ENCODE measurements at places on chromosomes 13 and 19. TPM values are rescaled to one million over a fixed set of nuclear protein-coding genes. Genes with fewer than 3 reads are reported as not detected.

The AKAP8 gene
- total RNA-seq = 53.1 TPM

The FPR3 gene
- 2.2 TPM for total RNA-seq

The SLITRK6 gene
- total RNA-seq = 4.7 TPM

DNA sequence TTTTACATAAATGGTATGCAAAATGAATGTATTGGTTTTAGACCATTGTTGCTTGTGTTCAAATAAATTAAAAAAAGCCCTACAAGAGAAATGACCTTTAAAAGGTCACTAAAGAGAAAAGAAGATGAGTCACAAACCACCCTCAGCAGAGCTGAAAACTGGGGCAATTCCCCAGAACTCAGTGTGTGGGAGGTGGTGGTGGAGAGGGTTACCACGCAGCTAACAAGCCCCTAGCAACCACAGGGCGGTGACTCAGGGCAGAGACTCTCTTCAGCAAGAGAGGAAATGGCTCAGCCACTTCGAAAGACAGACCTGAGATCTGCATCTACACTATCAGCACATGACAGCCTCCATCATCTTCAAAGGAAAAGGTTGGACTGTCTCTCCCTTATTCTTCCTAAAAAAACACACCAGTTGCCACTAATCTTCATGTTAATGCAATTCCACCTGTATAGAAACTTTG is 29.4 kb upstream of the NDFIP2 start:
- DNase-seq = no peak

DNA sequence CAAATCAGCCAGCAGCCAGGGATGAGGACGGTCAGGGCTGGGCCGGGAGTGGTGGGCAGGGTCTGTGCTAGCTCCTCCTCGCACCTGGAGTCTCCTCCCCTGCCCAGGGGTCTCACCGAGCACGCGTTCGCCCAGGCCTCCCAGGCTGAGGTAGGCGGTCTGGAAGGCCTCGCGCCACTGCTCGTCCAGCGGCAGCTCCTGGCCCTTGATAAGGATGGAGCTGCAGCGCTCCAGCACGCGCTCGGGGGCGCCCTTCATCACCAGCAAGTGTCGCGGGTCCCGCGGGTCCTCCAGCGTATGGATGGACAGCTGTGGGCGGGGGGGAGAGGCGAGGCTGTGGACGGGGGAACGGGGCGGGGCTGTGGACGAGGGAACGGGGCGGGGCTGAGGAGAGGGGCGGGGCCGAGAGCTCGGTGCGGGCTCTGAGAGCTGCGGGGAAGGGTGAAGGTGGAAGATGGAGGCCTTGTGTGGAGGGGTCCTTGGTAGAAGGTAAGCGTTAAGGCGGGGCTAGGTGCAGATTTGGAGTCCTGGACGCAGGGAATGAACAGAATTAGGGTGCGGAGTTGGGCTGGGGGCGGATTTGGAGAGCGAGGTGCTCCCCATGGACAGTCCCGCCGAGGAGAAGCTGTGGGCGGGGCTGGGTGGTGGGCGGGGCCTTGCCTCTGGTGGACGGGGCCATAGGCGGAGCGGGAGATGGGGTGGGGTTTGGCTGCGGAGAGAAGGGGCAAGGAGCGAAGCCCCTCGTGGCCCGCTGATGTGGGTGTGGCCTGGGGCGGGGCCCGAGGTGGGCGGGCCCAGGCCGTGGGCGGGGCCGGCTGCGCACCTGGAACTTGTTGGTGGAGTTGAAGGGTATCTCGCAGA is 5.7 kb downstream of the ATP4A start:
- no peak for DNase-seq

- no peak for DNase-seq
Measured at GRCh38 chr19:44005973-44006372, 3.2 kb downstream of the ZNF230 start.

DNA sequence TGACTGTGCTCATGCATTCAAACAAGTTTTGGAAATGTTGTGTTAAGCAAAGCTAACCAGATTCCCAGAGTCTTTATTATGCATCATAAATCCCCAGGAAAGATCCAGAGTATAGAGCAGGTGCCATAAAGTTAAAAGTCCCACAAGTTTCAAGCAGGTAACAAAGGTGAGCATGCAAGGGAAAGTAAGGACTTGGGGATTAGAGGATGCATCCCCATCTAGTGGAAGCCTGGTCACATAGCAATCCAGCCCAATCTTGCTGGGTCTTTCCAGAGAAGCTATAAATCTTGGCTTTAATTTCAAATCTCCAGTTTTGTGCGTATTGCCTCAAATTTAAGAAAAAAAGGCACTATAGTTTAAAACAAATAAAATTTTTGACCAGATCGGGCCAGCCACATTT is 72.7 kb downstream of the ZNF254 start:
- no peak for DNase-seq
